ENCODE measurements at places on chromosomes 5 and 9.

- DNase-seq: no peak
Observed at GRCh38 chr5:135829681-135830383, 4.6 kb upstream of the SLC25A48 start.

GRCh38 chr5:86617309-86617755 is 409 bp upstream of the COX7C start:
- DNase-seq: no peak

- no peak for DNase-seq
Observed at GRCh38 chr9:28120184-28120583, 546.9 kb upstream of the C9orf72 start.

- DNase-seq: no peak
Observed at GRCh38 chr5:61640179-61641021, 308.3 kb downstream of the ZSWIM6 start.

DNA sequence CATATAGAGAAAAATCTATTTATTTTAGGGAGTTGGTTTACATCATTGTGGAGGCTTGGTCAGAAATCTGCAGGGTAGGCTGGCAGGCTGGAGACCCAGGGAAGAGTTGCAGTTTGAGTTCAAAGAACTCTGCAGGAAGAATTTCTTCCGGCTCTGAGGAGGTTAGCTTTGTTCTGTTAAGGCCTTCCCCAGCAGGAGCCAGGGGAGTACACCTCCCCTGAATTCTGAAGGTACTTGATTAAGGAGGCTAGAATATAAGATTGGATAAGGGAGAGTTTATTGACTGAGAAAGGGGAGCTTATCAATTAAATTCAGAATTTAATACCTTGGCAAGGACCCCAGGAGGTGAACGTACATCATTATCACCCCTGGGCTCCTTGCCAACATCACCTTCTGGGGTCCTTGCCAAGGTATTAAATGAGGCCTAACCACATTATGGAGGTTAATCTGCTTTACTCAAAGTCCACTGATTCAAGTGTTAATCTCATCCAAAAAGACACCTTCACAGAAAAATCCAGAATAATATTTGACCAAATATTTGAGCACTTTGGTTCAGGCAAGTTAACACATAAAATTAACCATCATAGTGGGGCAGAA is 351.7 kb downstream of the CWC27 start:
- DNase-seq: no peak

- DNase-seq: no peak
Observed at GRCh38 chr5:66805514-66806430, 209.6 kb downstream of the MAST4 start.

GRCh38 chr5:142428036-142428772 is 103.4 kb upstream of the SPRY4 start:
- DNase-seq: no peak

- DNase-seq: no peak
Observed at GRCh38 chr5:149797897-149798296, 67.8 kb downstream of the PPARGC1B start.

GRCh38 chr9:4177970-4178758 is 121.7 kb downstream of the GLIS3 start:
- DNase-seq: no peak

GRCh38 chr5:96648023-96648422 is 14.2 kb upstream of the CAST start:
- no peak for DNase-seq

GRCh38 chr5:981456-981855 is 27.1 kb upstream of the NKD2 start:
- no peak for DNase-seq

DNA sequence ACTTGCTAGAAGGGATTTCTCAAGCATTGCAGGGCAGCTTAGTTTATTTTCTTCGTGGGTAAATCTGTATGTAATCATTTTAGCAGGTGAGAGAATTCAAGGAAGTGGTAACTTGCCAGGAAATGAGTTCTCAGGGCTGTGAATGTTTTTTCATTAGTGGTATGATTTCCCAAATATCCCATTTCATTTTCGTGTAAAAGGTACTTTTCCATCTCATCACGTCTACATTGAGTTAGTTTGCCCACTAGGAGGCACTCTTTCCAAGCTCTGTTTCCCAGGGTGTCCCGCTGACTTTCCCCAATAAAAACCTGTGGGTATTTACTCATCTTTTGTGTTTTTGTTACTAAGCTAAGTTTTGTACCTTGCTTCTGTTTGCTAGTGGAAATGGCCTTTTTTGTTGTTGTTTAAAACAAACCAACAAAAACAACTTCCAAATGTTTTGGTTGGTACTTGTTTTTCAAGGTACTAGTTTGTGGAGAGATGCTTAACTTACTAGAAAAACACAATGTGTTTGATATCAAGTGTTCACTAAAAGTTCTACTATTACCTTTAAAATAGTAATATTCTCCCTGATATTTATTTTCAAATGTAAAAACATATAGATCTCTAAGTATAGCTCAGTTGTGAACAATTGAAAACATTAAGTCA is 373.6 kb downstream of the ADGRV1 start:
- peak; percentile 26 for DNase-seq

- no peak for DNase-seq
Observed at GRCh38 chr9:90641884-90642487, 638 bp downstream of the DIRAS2 start.

All from AG04450 (cell line).